ENCODE measurements at places on chromosomes 5 and 9. TPM values are rescaled to one million over a fixed set of nuclear protein-coding genes. Genes with fewer than 3 reads are reported as not detected.

DNA sequence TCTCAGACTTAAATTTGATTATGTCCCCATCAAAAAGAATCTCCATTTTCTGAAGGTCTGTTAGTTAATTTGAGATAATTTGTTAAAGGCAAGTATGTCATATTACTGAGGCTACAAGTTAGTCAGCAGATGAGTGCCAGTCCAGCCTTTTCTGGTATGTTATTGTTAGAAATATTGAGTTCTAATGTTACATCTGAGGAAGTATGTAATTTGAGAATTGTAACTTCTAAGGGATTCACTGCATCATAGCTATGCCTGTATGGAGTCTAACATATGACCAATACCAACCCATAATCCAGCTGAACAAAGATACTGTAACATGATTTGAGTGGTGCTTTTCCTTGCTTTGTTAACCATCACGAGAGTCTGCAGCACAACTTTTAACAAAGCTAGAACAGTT lies 13.9 kb downstream of the SLC23A1 start:
- DNase-seq: no peak

GRCh38 chr5:93577854-93578812 lies 2.9 kb downstream of the NR2F1-AS1 start:
- DNase-seq: no peak

DNA sequence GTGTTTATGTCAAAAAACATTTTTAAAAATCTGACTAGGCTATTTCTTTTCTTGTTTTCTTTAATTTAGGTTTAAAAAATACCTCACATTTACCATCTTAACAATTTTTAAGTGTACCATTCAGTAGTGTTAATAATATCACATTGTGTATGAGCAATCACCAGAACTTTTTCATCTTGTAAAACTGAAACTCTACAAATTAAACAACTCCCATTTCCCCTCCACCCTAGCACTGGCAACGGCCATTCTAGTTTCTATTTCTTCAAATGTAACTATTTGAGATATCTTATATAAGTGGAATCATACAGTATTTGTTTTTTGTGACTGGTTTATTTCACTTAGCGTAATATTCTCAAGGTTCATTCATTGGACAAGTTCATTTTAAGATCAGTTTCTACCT lies 27.7 kb downstream of the PLCXD3 start:
- DNase-seq: no peak

- DNase-seq: no peak
Observed at GRCh38 chr9:35656831-35657545, 831 bp downstream of the RMRP start.

DNA sequence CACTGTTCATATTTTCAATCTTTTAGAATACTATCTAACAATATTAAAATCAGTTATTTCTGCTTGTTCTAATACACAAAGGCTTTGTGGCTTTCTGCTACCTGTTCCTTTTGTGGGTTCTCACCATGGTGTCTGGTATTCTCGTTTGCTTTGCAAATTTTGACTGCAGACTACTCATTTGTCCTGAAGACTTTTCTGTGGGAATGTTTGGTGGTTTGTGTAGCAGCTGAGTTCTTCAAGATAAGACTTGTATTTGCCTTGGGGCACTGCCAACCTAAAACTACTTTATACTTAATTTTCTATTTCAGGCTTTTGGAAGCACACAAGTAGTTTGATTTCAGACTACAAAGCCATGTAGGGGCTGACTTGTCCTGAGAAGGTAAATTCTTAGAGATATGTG lies 11.1 kb downstream of the IL33 start:
- no peak for DNase-seq

DNA sequence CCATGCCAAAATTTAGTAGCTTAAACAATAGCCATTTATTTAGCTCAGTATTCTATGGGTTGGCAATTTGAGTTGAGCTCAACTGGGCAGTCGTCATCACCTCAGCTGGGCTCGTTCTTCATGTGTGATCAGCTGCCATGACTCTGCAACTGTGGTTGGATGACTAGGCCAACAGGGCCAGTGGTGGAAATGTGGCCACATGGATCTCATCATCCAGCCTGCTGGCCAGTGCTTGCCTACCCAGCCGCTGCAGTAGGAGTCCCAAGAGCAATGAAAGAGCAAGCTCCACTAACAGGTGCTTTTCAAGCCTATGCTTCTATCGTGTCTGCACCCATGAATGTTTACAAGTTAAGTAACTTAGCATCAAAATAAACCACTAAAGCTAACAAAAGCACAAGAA lies 158.0 kb downstream of the ATPSCKMT start:
- DNase-seq: no peak

- no peak for DNase-seq
Observed at GRCh38 chr9:23621188-23621587, 204.9 kb downstream of the ELAVL2 start.

GRCh38 chr9:104944356-104944755 lies 16.4 kb upstream of the ABCA1 start:
- no peak for DNase-seq

DNA sequence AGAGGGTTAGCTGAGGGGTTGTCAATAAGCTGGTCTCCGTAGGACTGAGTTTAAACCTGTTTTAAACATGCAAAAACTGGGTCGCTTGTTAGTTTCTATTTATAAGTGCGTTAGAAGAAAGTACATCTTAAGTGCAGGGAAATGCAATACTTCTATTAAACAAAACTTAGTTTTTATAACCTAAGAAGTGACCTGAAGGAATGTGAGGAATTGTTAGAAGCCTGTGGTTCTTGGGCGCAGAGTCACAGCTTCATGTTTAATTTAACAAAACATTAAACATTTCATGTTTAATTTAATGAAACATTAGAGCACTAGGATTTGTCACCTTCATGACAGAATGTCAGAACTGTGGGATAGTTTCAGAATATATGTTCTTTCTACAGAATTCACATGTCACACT lies 469.2 kb upstream of the WWC1 start:
- DNase-seq: no peak

DNA sequence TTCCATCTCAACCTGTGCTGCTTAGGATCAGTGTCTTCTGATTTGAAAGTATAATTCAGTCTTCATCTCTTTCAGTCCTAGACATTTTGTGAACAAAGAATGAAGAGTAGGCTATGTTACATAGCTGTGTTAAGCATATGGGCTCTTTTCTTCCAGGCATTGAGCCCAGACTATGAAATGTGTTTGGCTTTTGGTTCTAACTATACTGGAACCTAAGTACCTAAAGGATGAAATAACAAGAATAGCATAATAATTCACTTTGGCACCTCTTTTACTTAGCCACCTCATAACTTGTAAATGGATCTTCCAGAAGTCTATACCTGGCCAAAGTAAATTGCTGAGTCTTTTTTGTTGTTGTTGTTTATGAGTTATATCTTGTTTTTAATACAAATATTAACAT lies 71.4 kb downstream of the SLF1 start:
- DNase-seq: no peak

DNA sequence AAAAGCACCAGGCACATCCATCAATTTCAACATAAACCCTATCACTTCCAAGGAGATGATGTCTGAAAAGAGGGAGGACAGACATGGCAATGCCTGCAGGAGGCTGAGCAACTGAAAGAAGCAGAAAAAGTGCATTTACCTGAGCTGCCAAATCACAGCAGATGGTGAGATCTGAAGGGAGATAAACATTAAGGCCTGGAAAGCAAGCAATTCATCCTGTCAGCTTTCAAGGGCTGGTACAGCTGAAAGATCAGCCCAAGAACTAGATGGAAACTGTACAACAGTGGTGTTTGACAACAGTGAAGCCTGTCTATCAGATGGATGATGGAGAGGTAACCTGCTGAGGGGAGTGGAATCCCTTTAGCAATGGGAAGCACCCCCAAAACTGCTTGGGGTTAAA lies 433.2 kb upstream of the ZNF608 start:
- DNase-seq: no peak

DNA sequence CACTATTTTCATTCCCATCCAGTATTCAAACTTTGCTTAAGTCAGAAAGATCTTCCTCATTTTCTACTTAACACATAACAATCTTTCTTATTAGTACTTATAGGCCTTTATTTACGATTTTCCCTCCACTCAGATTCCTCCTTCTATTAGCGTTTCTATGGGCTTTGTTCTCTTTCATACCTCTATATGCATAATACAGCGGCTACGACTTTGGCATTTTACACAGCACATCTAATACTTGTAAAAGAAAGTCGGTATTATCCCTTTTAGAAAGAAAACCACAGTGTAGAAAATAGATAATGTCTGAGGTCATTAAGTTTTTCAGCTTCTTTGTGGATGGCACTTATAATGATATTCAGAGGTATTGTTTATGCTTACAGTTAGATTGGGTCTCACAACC lies 8.4 kb downstream of the RBM18 start:
- no peak for DNase-seq

- DNase-seq: no peak
Observed at GRCh38 chr5:73740274-73740790, 114.3 kb downstream of the ARHGEF28 start.

The SPATA31D3 gene
- not detected for total RNA-seq

The NXNL2 gene
- total RNA-seq: not detected

The FOXD4L6 gene
- total RNA-seq: not detected
